Activated CD4-positive, alpha-beta T cell treated with anti-CD3 and anti-CD28 coated beads for 36 hours (primary cell): ENCODE measurements at places on chromosomes 3 and 15. TPM values are rescaled to one million over a fixed set of nuclear protein-coding genes. Genes with fewer than 3 reads are reported as not detected.

DNA sequence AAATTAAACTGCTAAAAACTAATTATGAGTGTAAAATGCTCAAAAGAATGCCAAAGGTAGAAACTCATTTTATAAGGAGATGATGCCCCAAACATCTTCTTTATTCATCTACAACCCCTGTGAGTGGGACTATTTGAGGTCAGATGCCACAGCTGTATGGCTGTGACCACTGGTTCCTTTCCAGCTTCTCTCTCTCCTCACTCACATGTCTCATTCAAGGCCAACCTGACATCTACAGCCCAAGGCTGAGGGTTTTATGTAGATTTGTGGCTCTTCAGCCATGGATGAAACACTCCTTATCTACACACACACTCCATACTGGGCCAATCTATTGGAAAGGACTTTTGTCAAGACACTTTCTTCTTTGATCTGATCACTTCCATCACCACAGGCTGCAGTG is 231.3 kb downstream of the KCNMB2 start:
- no peaks in the 10 kb centered on the region for H3K36me3 ChIP-seq
- H3K4me1 ChIP-seq: peaks cover 2% of the 10 kb centered on the region
- H3K27me3 ChIP-seq: peaks cover 2% of the 10 kb centered on the region
- H3K4me3 ChIP-seq: no peak overlapping the region
- DNase-seq: no peak

- no peak for DNase-seq
- no peaks in the 10 kb centered on the region for H3K27me3 ChIP-seq
- no peak overlapping the region for H3K4me3 ChIP-seq
- no peaks in the 10 kb centered on the region for H3K36me3 ChIP-seq
Observed at GRCh38 chr15:51044037-51044727, 50.5 kb downstream of the TNFAIP8L3 start.

- H3K4me3 ChIP-seq: no peak overlapping the region
- H3K27me3 ChIP-seq: no peaks in the 10 kb centered on the region
- H3K36me3 ChIP-seq: no peaks in the 10 kb centered on the region
- peaks cover 3% of the 10 kb centered on the region for H3K4me1 ChIP-seq
Observed at GRCh38 chr3:48565591-48566400, 2.2 kb upstream of the UCN2 start.

DNA sequence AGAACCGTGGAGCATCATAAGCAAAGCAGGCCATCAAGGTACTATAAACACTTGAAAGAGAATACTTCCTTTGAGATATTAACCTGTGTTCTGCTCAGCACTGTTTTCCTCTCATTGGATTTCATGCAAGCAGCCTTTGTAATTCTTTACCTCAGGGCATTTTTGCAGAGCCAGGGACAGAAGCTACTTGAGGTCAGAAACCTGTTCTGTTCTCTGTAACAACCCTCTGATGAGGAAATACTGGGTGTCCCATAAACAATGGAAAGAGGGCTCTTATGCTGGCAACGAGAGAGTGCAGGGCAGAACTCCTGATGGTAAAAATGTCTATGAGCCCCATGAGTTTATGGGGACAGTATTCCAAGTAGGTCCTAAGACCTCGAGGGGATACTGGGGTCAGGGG is 66.0 kb downstream of the DCLK3 start:
- H3K4me1 ChIP-seq: no peaks in the 10 kb centered on the region
- peaks cover 2% of the 10 kb centered on the region for H3K27me3 ChIP-seq
- H3K36me3 ChIP-seq: no peaks in the 10 kb centered on the region
- no peak overlapping the region for H3K4me3 ChIP-seq
- DNase-seq: no peak

- H3K27me3 ChIP-seq: peaks cover 22% of the 10 kb centered on the region
- no peaks in the 10 kb centered on the region for H3K4me1 ChIP-seq
- peak; percentile 55 for DNase-seq
- H3K4me3 ChIP-seq: no peak overlapping the region
- no peak overlapping the region for H3K27ac ChIP-seq
Observed at GRCh38 chr3:138051947-138052802, 42.2 kb downstream of the CLDN18 start.

GRCh38 chr3:129233538-129233937 is 15.9 kb upstream of the COPG1 start:
- H3K36me3 ChIP-seq: no peaks in the 10 kb centered on the region
- H3K4me1 ChIP-seq: peaks cover 13% of the 10 kb centered on the region
- H3K4me3 ChIP-seq: no peak overlapping the region
- no peaks in the 10 kb centered on the region for H3K27me3 ChIP-seq
- DNase-seq: no peak
- H3K27ac ChIP-seq: no peak overlapping the region

- H3K27me3 ChIP-seq: no peaks in the 10 kb centered on the region
- H3K27ac ChIP-seq: no peak overlapping the region
- no peaks in the 10 kb centered on the region for H3K4me1 ChIP-seq
- DNase-seq: no peak
- no peak overlapping the region for H3K4me3 ChIP-seq
Observed at GRCh38 chr3:197132916-197133530, 103.4 kb upstream of the MELTF start.

- H3K4me3 ChIP-seq: peak overlapping the region; percentile 11
- H3K27ac ChIP-seq: peak overlapping the region; percentile 90
- peaks cover 69% of the 10 kb centered on the region for H3K4me1 ChIP-seq
- DNase-seq: no peak
- peaks cover 6% of the 10 kb centered on the region for H3K36me3 ChIP-seq
Observed at GRCh38 chr3:71067977-71068654, 515.4 kb downstream of the FOXP1 start.

GRCh38 chr3:128416578-128417211 is 50.0 kb downstream of the DNAJB8 start:
- no peaks in the 10 kb centered on the region for H3K36me3 ChIP-seq
- H3K27ac ChIP-seq: no peak overlapping the region
- no peak overlapping the region for H3K4me3 ChIP-seq
- H3K4me1 ChIP-seq: no peaks in the 10 kb centered on the region
- no peaks in the 10 kb centered on the region for H3K27me3 ChIP-seq

DNA sequence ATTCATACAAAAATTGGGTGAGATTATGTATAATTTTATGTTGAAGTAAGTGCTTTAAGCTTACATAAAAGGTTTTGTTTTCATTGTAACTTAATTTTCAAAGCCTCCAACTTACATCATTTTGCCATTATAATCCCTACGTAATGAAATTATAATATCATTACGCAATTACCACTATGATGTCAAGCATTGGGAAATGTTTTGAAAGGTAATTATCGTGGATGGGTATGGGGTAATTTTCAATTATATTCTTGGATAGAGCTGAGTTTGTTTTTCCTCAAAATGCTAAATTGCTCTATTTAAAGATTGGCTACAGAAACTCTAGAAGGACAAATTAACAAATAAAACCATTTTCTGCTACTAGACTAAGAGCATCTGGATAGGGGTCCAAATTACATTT is 80.2 kb upstream of the FAM3D start:
- peaks cover 14% of the 10 kb centered on the region for H3K27me3 ChIP-seq
- H3K4me3 ChIP-seq: no peak overlapping the region
- H3K4me1 ChIP-seq: no peaks in the 10 kb centered on the region

GRCh38 chr15:41896566-41896965 is 2.7 kb upstream of the SPTBN5 start:
- H3K27ac ChIP-seq: no peak overlapping the region
- no peak overlapping the region for H3K4me3 ChIP-seq
- no peaks in the 10 kb centered on the region for H3K27me3 ChIP-seq
- H3K36me3 ChIP-seq: peaks cover 11% of the 10 kb centered on the region
- no peak for DNase-seq

GRCh38 chr3:48897460-48898376 is 964 bp downstream of the SLC25A20 start:
- H3K4me1 ChIP-seq: peaks cover 24% of the 10 kb centered on the region
- no peaks in the 10 kb centered on the region for H3K27me3 ChIP-seq
- DNase-seq: peak; percentile 33
- H3K36me3 ChIP-seq: no peaks in the 10 kb centered on the region
- peak overlapping the region; percentile 92 for H3K27ac ChIP-seq

GRCh38 chr3:56101576-56101975 is 366.7 kb downstream of the ERC2 start:
- peaks cover 2% of the 10 kb centered on the region for H3K27me3 ChIP-seq
- H3K36me3 ChIP-seq: no peaks in the 10 kb centered on the region
- no peak overlapping the region for H3K27ac ChIP-seq
- H3K4me1 ChIP-seq: no peaks in the 10 kb centered on the region
- no peak overlapping the region for H3K4me3 ChIP-seq

GRCh38 chr15:81373775-81374395 is at the start of gene TMC3:
TSS of gene TMC3 (minus strand) at chr15:81374213. CDS start at chr15:81374077, 136 bp downstream.
- H3K27ac ChIP-seq: no peak within 1 kb of the TSS
- no peak for DNase-seq
- H3K36me3 ChIP-seq: no peaks in the 10 kb centered on the region
- H3K4me3 ChIP-seq: no peak within 1 kb of the TSS
- no peaks in the 10 kb centered on the region for H3K4me1 ChIP-seq
- H3K27me3 ChIP-seq: no peaks in the 10 kb centered on the region

- no peaks in the 10 kb centered on the region for H3K27me3 ChIP-seq
- DNase-seq: no peak
- no peak overlapping the region for H3K4me3 ChIP-seq
- H3K27ac ChIP-seq: no peak overlapping the region
Observed at GRCh38 chr3:28109829-28110228, 131.6 kb upstream of the CMC1 start.

DNA sequence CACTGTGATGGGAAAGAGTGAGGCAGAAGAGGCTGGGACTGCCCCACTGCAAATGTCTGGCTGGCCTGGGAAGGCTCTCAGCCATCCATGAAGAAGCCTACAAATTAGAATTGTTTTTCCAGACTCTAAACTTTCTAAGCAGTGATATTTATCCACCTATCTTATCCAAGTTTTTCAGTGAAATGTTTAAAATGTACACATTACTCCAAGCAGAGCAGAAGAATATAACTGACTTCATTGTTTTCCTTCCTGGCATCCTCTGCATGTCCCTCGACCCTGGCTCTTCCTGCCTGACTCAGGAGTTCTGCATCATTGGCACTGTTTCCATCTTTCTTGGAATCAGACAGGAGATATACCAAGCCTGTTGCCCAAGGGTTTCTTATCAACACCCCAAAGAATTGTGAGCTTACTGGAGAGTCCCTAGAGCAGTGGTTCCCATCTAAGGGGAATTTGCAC is 401.5 kb upstream of the PROK2 start:
- no peaks in the 10 kb centered on the region for H3K36me3 ChIP-seq
- no peak for DNase-seq
- peak overlapping the region; percentile 26 for H3K27ac ChIP-seq

- H3K36me3 ChIP-seq: no peaks in the 10 kb centered on the region
- no peak overlapping the region for H3K27ac ChIP-seq
- H3K27me3 ChIP-seq: peaks cover 16% of the 10 kb centered on the region
Observed at GRCh38 chr3:46228260-46229242, 13.7 kb upstream of the CCR3 start.

DNA sequence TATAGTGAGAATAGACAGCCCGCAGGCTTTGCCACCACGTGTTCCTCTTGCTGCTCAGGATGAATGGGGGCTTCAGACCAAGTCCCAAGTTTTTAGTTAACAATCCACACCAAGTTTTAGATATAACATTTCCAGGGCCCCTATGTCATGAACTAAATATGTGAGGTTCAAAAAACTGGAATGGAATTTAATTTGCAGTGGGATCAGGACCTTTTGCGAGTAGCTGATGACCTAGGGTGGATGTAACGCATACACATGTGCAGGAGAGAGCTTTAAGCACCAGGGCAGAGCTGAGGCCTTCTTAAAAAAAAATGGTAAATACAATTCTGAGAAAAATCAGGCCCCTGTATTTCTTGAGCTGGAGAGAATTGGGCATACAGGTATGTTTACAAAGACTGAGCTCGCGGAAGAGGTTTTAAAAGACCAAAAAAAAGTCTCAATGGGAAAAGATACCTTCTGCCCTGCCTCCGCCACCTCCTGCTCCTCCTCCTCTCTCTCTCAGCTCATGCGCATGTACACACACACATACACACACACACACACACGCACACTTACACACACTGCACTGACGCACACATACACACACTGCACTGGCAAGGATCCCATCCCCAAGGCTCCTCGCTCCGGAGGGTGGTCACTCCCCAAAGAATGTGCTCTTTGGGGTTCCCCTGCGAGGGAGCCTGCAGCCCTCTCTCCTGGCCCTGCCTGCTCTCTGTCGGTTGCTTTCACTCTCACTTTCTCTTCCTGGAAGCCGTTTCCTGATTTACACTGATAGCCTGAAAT is 48.2 kb upstream of the IGF1R start:
- no peaks in the 10 kb centered on the region for H3K36me3 ChIP-seq
- H3K27me3 ChIP-seq: no peaks in the 10 kb centered on the region
- H3K27ac ChIP-seq: peak overlapping the region; percentile 92
- H3K4me3 ChIP-seq: peak overlapping the region; percentile 77
- H3K4me1 ChIP-seq: peaks cover 17% of the 10 kb centered on the region
- peak; percentile 70 for DNase-seq

DNA sequence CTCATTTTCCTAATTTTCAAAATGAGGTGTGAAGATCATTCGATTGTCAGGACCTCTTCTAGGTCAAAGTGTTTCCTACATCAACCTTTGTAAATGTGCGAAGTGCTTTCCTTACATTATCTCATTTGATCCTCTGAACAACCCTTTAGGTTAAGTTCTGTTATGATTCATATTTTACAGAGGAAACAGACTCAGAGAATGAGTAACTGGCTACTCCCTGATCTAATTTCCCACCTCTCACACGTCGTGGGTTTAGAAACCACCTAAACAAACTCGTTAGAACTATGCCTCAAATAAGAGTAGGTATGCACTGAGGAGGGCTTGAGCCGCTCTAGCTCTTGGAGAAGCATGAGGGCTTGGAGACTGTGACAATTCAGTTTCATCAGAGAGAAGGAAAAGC is 148.6 kb downstream of the CD47 start:
- peak overlapping the region; percentile 65 for H3K27ac ChIP-seq
- H3K27me3 ChIP-seq: peaks cover 2% of the 10 kb centered on the region
- peaks cover 34% of the 10 kb centered on the region for H3K4me1 ChIP-seq
- H3K36me3 ChIP-seq: no peaks in the 10 kb centered on the region

DNA sequence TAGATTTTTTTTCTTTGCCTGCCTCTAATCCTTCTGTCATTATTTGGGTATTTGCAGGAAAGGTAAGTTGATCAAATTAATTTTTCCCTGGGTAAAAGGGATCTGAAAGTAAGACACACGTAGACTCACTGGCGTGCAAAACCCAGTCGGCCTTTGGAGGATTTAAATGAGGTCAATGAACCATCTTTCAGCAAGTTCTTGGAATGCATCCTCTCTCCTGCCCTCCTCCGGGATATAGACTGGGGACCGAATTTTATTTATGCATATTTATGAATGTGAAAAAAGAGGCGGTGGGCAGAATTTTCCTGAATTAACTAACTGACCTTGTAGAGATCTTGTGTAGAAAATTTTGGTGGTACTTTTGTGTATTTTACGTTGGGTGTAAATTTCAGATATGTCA is 2.2 kb downstream of the CADM2 start:
- peaks cover 18% of the 10 kb centered on the region for H3K4me1 ChIP-seq
- no peaks in the 10 kb centered on the region for H3K36me3 ChIP-seq
- H3K27ac ChIP-seq: no peak overlapping the region
- DNase-seq: no peak

DNA sequence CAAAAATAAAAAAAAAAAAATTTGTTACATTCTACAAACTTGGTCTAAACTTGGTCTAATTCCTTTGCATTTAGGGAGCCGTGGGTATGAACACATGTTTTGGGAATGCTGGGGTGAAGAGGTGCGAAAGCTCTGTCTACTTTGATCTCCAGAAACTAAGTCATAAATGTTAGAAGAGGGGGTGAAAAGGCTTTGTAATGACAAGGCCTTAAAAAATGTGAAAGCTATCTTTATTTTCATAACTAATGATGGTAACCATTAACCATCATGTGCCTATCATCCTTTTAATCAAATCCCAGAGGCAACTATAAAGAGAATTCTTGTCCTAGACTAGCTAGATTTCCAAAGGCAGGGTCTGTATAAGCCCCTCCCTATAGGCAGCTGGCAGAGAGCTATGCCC is 60.9 kb downstream of the PRICKLE2 start:
- H3K4me3 ChIP-seq: no peak overlapping the region
- DNase-seq: no peak
- H3K4me1 ChIP-seq: no peaks in the 10 kb centered on the region

The LRRN1 gene
- 0.16 TPM for total RNA-seq

The FBXL22 gene
- total RNA-seq: 0.69 TPM

The FBXL2 gene
- 0.07 TPM for total RNA-seq

The SLC9A9 gene
- 1.6 TPM for total RNA-seq

The SLITRK3 gene
- not detected for total RNA-seq
